Ovary (tissue), 10 donors: ENCODE measurements at places on chromosomes 5 and 9. TPM values are rescaled to one million over a fixed set of nuclear protein-coding genes. Genes with fewer than 3 reads are reported as not detected.

DNA sequence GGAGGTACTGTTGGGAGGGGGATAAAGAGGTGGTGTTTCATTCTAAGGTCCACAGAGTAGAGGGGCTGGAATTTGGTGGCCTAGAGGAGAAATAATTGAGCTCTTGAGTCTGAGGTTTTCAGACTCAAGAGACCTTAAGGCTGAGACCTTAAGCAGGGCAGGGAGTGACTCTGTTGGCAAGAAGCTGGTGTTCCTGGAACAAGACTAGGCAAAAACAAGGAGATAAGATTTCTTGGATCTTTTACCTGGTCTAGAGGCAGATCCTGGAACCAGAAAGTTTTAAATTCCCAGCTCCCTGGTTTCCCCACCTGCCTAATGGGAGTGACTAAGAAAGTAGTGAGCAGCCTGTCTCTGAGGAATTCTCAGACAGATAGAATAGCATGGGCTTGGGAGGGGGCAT, 4.1 kb upstream of the CCL21 start:
- H3K36me3 ChIP-seq, result no peaks in the 10 kb centered on the region
- no peak overlapping the region for H3K27ac ChIP-seq
- peaks cover 6% of the 10 kb centered on the region for H3K4me1 ChIP-seq
- DNase-seq, result no peak
- no peak overlapping the region for H3K4me3 ChIP-seq

DNA sequence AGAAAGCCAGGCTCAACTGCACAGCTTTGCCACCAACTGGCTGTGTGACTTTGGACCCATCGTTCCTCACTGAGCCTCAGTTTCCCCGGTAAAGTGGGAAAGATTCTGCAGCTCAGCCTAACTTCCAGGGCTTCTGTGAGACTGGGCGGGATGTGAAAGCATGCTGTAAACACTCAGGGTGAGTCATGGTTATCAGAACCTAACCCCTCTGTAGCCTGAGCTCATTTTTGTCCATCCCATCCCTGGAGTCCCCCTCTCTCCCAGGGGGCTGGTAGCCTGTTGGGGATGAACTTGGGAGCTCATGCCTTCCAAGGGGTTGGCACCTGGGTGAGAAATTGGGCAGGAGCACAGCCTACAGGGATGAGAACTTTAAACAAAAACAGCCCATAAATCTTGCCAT, 2.3 kb downstream of the CCDC69 start:
- H3K27ac ChIP-seq, result no peak overlapping the region
- no peaks in the 10 kb centered on the region for H3K27me3 ChIP-seq
- peaks cover 14% of the 10 kb centered on the region for H3K4me1 ChIP-seq

GRCh38 chr5:74143151-74143550, 497.4 kb downstream of the ENC1 start:
- no peak overlapping the region for H3K27ac ChIP-seq
- H3K36me3 ChIP-seq, result no peaks in the 10 kb centered on the region
- DNase-seq, result no peak
- H3K27me3 ChIP-seq, result no peaks in the 10 kb centered on the region

Gene DNM1
- 7.6 TPM for total RNA-seq

Gene NUTM2G
- total RNA-seq, result not detected
